ENCODE measurements at places on chromosomes 1 and 21.

DNA sequence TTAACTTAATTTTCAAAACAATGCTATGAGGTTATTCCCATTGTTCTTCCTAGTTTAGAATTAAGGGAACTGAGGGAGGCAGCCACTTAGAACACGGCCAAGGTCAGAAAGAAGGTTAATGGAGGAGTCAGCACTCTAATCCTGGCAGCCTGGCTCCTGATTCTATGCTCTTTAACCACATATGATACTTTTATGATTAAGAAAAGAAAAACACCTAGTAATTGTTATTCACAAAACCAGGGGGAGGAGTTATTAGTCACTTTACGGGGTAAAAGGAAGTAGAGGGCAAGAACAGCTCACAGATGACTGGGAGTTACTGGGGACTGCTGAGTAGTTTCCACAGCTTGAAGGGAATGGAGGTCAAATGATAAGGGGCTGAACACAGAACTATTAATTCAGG, 38.6 kb downstream of the GADD45A start:
- no peak for DNase-seq

GRCh38 chr1:26021647-26022403, at the start of gene EXTL1:
Gene EXTL1 (plus strand): TSS chr1:26021775. CDS start chr1:26022647, 872 bp downstream.
- DNase-seq: no peak

GRCh38 chr1:184199036-184199435, 147.5 kb downstream of the TSEN15 start:
- DNase-seq: no peak

GRCh38 chr21:34201481-34201858, 128.1 kb downstream of the MRPS6 start:
- no peak for DNase-seq

DNA sequence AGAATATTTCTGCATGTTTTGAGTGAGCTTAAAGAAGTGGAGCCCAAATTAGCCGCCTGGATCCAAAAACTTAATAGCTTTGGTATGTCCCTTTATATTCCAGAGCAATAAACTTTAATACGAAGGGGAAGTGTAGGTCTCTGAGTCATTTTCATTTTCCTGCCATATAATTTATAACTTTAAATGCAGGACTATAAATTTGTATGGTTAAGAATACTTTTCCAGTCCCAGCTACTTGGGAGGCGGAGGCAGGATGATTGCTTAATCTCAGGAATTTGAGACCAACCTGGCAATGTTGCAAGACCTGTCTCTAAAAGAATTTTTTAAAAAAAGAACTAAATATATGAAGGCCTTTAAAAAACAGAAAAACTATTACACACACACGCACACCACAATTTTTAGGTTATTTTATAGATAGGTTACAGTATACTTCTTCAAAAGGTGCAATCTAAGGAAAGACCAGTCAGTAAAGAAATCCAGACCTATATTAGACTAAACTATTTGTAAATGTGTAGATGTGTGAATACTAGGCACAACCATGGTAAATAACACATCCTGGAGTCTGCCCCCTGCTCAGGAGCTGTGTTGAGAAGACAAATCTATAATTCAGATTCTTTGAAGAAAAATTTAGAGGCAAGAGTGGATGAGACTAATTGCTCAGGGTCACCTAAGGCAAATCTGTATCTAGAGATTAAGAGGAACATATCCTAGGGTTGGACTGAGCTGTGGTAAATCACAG, 80.3 kb downstream of the TTC3 start:
- no peak for DNase-seq

GRCh38 chr1:204607910-204608309, 77.6 kb downstream of the LRRN2 start:
- no peak for DNase-seq

DNA sequence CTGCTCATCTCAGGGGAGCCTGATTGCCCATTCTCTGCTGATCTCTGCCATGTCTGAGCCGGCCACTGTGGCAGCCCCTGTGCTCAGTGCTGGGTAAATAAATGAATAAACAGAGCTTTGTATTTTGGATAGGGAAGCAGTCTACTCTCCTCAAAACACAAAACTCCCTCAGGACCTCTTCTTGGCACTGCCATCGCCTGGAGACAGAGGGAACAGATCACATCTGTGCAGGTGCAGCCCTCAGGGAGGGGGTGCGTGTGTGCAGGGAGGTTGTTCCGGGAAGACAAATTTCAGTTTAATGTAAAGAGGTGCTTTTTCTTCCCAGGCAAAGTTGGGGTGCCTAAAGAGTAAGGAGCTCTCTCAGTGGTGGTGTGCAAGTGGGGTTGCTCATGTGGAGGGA, 7.7 kb upstream of the FAM167B start:
- DNase-seq: no peak

- DNase-seq: no peak
Observed at GRCh38 chr1:164618202-164618564, 59.2 kb downstream of the PBX1 start.

GRCh38 chr1:33797849-33798248, 66.0 kb upstream of the HMGB4 start:
- DNase-seq: no peak

DNA sequence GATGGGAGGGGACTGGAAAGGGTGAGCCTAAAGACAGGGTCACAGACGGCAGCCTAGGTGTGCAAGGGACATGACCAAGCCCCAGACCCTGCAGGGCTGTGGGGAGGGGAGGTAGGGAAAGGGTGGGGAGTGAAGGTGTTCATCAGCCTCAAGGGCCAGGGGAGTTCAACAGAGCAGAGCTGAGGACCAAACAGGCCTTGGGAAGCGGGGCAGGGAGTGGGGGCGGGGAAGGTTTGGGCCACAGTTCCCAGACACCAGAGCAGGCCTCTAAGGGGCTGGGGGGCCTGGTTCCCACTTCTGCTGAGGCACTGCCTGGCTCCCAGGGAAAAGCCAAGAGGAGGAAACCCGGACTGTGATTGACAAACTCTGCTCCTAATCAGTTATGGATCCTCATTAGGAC, 456.3 kb downstream of the MATN1 start:
- DNase-seq: no peak

- DNase-seq: no peak
Observed at GRCh38 chr1:37177230-37177864, 143.0 kb upstream of the GRIK3 start.

DNA sequence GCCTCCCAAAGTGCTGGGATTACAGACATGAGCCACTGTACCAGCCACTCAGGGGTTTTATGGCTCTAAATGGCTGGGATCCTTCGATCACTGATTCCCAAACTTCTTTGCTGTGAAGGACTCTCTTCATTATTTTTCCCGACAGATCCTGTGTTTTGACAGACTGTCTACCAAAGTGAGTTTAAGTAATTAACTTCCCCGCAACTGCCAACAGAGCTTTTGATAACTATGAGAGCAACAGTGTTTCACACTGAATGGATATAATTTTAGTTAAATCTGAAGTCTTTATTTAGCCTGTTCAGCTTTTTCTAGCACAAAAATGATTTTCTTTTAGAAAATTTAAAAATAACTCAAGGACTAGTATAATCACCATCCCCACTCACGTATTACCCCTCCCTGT, 12.6 kb upstream of the RABIF start:
- no peak for DNase-seq

DNA sequence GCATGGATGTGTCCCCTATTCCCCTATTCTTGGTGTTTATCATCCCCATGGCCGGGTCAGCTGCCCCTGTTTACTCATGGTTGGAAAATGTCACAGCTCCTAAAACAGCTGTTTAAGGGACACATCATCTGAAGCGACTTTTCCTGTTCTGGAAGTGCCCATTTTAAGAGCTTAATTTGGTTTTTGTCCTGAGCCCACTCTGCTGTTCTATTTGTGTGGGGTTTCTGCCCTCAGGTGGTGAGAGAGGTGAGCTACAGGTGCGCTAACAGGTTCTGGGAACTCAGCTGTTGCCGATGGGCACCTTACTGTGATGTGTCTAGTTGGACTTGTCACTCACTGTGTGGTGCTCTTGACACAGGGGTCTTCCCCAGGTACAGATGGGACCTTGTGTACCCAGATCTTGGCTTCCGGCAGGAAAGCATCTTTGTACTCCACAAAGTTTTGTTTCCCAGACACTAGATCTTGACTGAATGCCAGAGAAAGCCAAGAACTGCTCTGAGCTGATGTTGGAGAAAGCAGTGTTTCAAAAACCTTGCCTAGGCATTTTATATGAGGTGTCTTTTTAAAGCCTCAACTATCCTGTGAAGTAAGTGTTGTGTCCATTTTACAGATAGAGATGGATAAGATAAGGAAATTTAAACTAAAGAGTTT, 59.0 kb upstream of the CD1D start:
- DNase-seq: no peak

GRCh38 chr1:46576596-46576995, 25.1 kb upstream of the KNCN start:
- no peak for DNase-seq

GRCh38 chr1:23344987-23345472, 946 bp upstream of the HNRNPR start:
- DNase-seq: no peak

- DNase-seq: peak; percentile 7
Observed at GRCh38 chr21:34693192-34693810, 24.5 kb downstream of the CLIC6 start.

DNA sequence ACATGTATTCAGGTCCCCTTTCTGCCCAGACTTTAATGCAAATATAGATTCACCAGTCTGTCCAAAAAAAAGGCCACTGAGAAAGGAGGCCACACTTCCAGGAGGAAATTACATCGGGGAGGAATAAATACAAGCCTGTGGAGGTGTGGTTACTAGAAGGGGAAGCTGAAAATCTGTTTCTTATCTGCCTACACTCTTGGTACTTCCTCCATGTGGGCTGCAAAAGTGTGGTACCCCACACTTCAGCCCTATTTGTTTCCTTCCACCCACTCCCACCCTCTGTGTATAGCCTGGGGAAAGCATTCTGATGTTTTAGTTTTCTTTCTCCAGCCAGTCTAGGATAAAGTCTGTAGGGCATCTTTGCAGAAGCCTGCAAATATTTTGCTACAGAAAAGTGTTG, 38.4 kb downstream of the UTP25 start:
- DNase-seq: no peak

DNA sequence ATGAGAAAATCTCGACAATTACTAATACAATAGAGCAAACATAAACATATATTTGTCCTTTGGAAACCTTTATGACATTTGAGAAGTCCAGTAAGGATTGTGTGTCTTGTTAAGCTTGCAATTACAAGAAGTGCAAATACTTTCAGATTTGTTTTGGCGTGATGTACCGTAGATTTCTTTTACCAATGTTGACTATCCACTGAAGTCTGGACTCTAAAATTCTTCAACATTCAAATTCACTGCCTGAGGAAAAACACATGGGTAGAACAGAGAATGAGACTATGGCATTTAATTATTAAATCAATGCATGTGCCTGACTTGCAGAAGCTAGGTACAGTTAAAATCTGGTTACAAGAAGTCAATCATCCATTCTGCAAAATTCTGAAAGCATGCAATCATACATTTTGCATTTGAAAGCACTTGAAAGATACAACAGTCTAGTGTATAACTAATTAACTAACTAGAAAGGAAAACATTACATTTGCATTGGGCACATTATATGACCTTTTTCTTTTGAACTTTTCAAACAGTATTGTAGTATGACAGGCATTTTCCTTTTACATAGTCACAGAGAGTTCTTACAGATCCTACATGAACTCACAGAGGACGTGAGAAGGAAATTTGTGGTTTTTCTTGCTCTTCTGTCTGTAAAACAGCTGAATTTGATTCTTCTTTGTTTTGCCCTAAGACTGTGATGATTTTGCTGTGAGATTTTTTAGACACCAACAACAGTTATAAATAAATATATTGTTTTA, 511.1 kb upstream of the ADGRL4 start:
- DNase-seq: no peak

DNA sequence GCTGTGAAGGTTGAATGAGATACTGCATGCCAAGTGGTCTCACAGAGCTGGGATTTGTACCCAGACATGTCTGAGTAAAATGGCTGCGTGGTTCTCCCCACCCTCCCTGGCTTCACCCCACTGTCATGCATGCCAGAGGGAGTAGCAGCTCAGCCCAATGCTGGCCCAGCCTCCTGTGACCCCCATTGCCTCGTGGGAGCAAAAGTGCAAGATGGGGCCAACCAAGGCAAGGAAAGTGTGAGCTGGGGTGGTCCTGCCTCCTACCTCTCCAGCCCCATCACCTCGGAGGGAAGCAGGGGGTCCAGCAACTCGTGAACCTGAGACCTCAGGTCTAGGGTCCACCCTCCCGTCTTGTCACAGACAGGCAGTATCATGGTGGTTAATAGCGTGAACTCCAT, 209.8 kb upstream of the GRIK3 start:
- DNase-seq: no peak

DNA sequence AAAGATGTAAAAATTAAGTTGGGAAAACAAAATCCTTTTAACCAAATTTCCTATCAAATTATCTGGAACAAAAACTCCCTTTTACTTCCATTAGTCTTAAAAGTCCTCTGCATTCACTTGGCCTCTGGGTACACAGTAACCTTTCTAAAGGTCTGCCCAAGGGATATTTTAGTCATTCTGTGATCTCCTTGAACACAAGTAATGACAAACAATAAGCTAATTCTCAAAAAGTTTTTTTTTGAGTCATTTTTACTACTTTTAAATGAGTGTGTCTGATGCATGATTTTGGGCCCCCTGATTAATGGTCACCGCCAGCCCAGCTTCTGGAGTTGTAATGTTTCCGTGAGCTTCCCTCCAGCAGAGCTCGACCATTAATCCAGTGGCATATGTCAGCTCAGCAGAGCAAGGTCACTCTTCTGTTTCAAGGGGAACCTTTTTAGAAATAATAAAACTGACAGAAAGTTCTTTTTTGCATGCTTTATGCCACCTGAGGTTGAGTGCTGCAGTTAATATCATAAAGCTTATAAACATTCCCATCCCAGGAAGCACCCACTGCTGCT, 14.3 kb downstream of the SAMSN1 start:
- no peak for DNase-seq

GRCh38 chr1:231395998-231396390, 26.1 kb downstream of the EGLN1 start:
- DNase-seq: no peak

- DNase-seq: no peak
Observed at GRCh38 chr1:24091971-24092482, 19.9 kb downstream of the MYOM3 start.

- no peak for DNase-seq
Observed at GRCh38 chr1:234997201-234997895, 131.3 kb downstream of the TOMM20 start.

DNA sequence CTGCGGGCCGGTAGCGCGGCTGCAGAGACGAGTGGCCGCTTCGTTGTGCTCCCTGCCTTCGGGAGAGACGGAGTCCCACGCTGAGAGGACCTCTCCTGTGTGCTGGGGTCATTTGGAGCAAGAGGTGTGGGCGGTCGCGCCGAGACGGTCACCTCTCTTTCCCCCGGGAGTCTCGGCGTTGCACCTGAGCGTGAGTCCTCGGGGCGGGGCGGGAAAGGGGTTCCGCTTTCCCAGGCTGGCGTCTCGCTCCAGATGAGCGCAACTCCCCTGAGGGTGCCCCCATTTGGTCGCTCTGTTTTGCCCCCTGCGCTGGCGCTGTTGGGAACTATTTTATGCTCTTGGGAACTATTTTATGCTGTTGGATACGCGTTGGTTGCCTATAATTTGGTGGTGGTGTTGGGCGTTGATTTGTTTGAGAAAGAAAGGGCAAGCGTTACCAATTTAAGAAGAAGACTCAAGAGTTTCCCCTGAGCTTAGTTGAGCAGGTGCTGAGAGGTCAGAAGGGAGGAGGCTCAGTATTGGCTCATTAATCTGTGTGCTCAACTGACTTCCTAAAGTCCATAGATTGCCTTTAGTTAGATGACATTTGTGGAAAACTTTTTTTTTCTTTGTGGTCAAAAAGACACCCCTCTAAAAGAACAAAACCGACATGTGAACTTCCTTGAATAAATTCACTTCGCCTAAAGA, 683 bp downstream of the LRRC8B start:
- peak; percentile 5 for DNase-seq
